ENCODE measurements at places on chromosomes 2 and 18.

GRCh38 chr2:56108806-56109205, 75.0 kb upstream of the CCDC85A start:
- no peak for DNase-seq

- no peak for DNase-seq
Measured at GRCh38 chr18:76263046-76264005, 231.7 kb downstream of the ZNF516 start.

GRCh38 chr18:72541871-72542332, 2.2 kb downstream of the CBLN2 start:
- no peak for DNase-seq

GRCh38 chr2:41957431-41957830, 90.4 kb upstream of the PKDCC start:
- no peak for DNase-seq

- DNase-seq, result no peak
Measured at GRCh38 chr2:179981085-179981484, 26.0 kb downstream of the CWC22 start.

- no peak for DNase-seq
Measured at GRCh38 chr18:72232644-72233043, 311.5 kb downstream of the CBLN2 start.

DNA sequence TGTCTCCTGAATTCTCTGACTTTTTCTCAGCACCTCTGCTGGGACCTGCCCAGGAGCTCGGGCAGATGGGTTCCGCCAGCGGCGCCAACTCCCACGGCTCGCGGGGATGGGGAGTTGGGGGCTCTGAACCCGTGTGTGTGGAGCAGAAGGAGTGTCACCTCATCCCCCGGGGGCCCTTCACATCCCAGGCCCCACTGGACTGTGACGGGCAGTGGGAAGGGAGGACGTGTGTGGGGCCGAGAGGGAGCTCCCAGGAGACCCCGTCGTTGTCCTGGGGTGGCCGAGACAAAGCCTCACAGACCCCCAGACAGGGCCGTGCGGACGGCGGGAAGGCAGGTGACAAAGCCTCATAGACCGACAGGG, 130.0 kb upstream of the CTDP1 start:
- no peak for DNase-seq

GRCh38 chr2:37976411-37976810, 51.3 kb downstream of the RMDN2 start:
- no peak for DNase-seq

DNA sequence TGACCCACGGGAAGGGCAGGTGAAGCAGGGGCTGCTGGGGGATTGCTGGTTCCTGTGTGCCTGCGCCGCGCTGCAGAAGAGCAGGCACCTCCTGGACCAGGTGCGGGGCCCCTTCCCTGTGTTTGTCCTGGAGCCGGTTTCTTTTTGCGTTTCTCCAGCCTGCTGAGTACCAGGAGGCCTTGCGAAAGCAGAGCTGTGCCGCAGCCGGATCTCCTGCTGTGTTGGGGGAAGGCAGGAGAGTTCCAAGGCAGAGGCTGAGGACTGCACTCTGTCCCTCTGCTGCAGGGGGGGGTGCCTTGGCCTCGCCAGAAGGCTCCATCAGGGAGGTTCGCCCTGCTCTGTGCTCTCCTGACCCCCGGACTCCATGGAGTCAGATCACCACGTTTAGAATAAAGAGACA, 2.8 kb downstream of the CAPN10 start:
- DNase-seq, result no peak

GRCh38 chr2:2027271-2027670, 283.0 kb upstream of the PXDN start:
- no peak for DNase-seq

DNA sequence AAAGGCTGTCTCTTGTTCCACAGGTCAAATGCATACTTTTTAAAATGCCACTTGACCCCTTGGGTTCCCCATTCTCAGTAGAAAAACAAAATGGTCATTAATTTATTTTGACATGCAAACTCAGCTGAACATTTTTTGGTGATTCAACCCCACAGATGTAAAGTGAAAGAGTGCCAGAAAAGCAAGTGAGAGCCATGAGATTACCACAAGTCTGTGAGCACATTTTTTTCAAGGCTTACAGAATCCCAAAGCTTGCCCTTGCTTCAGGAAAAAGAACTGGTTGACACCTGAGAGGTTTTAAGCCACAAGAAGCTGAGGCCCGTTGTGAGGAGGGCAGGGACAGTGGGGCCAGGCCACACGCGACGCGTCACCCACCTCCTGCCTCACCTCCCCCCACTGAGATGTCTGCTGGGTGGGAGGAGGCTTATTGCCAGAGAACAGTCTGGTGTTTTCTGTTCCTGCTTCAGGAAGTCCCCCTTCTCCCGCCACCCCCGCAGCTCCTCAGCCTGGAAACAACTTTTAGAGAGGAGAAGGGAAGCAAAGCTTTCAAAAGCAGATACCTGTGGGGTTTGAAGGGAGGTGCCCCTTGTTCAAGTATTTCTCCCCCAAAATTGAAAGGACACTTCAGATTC, 70.4 kb upstream of the CYP1B1 start:
- no peak for DNase-seq

DNA sequence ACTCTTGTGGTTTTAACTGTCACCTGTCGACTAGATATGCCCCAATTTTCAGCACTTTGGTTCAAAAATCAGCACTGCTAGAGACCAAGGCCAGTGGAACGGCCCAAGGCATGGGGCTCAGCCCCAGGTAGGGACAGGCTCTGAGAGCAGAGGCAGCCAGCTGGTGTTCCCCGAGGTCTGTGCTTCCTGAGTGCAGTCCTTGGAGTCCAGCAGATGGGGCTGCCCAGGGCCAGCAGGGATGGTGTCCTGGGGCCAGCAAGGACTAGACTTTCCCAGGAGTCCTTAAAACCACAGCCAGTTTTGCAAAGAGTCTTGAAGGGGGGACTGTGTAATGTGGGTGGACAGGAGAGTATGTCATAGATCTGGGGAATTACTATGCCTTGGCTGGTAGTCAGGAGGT, 56.3 kb downstream of the POMC start:
- DNase-seq, result no peak

- DNase-seq, result no peak
Measured at GRCh38 chr2:215780313-215780712, 233.0 kb downstream of the MREG start.

DNA sequence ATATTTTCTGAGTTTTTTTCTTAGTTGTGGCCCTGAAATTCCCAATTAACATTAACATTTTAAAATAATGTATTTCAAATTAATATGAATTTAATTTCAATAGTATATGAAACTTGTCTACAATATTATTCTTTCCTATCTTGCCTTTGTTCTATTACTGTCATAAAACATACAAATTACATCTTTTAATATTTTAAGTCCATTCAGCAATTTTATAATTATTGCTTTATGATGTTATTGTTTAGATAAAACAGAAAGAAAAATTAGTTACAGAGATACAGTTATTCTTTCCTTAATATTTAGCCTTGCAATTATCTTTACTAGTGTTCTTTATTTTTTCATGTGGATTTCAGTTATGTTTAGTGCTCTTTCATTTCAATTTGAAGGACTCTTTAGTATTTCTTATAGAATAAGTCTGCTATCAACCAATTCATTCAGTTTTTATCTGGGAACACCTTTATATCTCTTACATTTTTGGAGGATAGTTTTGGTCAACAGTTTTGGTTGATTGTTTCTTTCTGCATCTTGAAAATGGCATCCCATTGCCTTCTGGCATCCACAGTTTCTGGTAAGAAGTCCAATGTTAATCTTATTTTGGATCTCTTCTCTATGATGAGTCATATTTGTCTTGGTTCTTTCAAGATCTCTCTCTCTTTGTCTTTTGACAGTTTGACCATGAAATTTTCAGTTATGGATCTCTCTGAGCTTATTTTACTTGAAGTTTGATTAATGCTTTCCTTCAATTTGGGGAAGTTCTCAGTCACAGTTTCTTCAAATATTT, 76.9 kb upstream of the CHST9 start:
- DNase-seq, result no peak

GRCh38 chr2:479031-479430, 191.1 kb upstream of the ALKAL2 start:
- DNase-seq, result no peak

DNA sequence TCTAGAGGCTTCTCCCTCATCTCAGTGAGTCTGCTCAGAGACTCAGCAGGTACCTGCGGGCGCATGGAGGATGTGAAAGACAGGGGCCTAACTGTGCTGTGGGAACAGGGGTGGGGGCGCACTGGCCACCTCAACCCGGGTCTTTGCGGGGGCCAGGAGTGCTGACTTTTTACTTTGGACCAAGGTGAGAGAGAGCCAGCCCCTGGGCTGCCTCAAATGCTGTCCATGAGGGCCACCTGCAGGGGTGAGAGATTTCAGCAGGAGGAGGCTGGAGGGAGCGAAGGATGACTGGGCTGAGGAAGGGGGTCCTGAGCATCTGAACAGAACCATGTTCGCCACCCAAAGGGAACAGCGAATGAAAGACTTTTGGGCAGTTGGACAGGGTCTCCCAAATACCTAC, 129.4 kb downstream of the TNS1 start:
- DNase-seq, result no peak

- no peak for DNase-seq
Measured at GRCh38 chr2:10951558-10952414, 40.1 kb downstream of the KCNF1 start.

DNA sequence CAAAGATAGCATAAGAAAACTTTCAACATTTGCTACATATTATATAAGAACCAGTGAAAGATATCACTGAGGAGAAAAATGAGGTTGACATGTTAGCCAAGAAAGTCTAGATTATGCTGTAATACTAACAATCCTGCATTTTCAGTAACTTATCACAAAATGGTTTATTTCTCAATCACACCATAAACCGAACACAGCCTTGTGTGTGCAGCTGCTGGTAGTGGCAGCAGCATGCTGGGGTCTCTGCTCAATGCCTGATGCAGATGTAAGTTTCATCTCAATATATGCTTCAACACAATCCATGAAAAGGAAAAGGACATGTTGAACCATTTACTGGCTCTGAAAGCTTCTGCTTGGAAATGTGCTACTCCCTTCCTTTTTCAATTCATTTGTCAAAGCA, 376.3 kb downstream of the GPD2 start:
- no peak for DNase-seq

DNA sequence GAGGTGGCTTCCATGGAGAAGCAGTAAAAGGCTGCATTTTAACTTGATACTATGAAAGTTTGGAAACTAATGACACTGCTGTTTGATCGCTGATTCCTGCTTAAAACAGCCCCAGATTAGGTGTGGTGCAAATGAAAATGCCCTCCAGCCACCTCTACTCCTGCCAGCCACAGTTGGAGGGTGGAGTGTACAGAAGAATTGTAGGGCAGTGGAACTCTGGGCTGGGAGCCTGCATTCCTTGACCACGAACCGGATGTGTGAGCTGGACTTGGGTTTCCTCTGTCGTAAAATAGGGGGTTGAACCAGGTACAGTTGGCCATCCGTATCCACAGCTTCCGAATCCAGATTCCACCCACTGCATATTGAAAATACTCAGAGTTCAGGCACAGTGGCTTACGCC, 84.6 kb upstream of the RFX8 start:
- no peak for DNase-seq

DNA sequence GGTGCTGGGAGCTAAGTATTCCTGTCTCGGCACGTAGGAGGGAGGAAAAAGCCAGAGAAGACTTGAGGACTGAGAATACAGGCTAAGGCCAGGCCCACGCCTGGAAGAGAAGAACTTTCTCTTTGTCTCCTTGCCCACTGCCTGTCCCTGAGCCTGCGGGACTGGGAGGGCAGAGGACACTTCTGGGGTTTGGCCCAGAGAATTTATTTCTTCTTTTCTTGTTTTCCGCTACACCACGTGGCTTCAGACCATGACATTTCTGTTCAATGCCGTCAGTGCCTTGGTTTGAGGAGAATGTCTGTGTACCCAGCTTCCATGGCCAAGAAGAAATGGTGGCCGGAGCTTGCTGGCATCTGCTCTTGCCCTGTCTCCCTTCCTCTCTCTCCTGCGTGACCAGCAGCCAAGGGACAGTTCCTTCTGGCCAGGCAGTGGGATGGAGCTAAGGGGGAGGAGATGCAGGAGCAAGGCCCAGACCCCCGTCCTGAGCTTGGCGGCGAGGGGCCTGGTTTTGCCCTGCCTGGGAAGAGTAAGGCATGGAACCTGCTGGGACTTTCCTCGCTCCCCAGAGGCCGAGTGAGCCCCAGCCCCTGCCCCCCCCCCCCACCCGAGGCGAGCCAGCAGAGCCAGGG, 140.3 kb downstream of the KLHL29 start:
- no peak for DNase-seq

DNA sequence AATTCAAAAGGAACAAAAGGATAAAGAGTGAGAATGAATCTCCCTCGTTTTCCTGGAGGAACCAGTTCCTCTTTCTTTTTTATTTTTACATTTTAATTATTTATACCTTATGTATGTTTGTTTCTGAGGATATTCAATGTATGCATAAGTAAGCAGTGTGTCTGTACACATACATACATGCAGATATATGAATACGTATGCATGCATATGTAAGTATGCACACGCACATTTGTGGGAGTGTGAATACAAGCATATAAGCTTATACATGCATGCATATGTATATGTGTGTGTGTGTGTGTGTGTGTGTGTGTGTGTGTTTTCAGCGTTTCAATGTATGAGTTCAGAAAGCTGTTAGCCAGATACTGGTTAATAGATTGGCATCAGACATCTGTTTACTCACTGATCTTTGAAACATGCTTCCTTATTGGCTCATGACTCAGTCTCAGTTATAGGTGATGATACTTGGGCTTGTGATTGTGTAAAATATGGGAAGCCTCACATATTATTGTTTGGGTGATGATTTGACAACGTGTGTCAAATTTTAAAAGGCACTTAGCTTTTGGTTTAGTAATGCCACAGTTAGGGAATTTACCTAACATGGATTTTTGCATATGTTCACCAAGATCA, 279.7 kb upstream of the TRIB2 start:
- no peak for DNase-seq

DNA sequence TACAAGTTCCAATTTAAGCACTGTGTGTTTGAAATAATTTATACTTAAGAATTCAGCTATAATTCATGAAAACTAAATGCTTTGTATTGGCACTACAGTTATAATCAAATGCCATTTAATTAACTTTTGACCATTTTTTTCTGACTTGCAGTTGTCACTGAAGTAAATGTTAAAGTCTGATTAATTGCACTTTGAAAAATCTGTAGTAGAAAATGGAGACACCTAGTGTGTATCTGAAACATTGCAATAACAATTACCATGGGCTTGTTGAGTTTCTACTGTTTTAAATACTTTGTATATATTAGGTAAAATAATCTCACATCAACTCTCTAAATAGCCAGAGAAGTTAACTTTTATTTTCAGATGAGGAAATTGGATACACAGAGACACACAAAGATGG, 458.6 kb upstream of the FSIP2 start:
- DNase-seq, result no peak
